ENCODE measurements at places on chromosomes 11 and 22. TPM values are rescaled to one million over a fixed set of nuclear protein-coding genes. Genes with fewer than 3 reads are reported as not detected.

- DNase-seq = no peak
These were observed 26.9 kb upstream of the CSTF3 start for GRCh38 chr11:33187998-33188722.

DNA sequence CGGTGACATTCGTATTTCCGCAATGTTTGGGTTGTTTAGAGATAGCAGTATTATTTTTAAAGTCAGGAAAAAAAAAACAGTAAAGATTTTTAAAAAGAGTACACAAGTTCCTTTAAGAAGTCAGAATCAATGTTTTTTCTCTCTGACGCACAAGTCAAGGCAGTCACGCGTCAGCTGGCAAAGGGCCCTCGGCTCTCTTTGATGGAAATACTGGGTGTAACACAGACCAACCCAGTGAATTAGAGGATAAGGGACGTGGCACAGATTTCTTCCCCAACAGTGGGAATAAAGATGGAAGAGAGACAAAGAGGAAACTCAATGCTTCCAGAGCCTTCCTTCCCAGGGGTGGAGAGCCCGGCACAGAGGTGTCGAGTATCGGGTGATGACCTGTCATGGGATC is 13.4 kb downstream of the ASCC2 start:
- no peak for DNase-seq

DNA sequence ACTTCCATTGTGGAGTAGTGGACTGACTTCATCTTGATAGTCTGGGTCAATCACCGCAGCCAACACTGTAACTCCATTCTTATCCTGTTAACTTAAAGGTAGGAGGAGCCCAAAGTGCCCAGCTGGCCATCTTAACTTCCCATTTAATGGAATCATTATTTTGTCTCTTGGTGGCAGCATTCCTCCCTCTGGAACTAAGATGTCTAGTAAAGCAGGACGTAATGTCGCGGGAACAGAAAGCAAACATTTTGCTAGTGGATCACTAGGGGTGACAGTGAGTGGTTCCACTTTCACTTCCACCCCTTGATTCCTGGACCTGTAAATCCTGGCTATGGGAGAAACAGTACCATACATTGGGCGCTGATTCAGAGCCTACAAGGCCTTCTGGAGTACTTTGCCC is 71.4 kb downstream of the GAB4 start:
- DNase-seq = no peak

DNA sequence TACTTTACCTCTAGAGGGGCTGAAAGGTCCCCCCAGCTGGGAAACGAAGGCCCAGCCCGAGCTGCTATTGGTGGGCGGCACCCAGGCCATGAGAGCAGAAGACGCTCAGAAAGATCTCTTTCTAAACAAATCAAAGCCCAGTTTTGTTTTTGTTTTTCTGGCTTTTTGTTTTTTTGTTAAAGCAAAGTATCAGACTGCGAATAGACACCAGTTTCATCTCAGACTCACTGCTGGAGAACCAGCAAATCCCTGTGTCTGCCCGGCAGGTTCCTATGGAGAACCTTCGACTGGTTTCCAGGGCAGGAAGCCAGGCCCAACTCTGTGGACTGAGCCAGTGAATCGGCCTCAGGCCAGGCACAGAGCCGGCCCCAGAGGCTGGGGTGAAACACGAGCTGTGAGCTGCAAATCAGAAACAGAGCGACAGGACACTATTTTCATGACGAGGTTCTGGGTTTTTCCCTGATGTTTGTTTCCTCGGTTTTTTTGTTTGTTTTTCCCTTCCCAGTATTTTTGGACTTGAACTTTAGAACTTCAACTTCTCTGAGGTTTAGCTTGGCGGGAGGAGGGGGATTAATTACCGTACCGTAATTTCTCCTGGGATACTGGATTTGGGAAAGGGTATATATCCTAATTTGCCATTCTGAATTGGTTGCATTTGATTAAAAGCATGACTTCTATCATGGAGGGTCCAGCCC is 16.0 kb upstream of the B4GALNT4 start:
- peak; percentile 88 for DNase-seq

DNA sequence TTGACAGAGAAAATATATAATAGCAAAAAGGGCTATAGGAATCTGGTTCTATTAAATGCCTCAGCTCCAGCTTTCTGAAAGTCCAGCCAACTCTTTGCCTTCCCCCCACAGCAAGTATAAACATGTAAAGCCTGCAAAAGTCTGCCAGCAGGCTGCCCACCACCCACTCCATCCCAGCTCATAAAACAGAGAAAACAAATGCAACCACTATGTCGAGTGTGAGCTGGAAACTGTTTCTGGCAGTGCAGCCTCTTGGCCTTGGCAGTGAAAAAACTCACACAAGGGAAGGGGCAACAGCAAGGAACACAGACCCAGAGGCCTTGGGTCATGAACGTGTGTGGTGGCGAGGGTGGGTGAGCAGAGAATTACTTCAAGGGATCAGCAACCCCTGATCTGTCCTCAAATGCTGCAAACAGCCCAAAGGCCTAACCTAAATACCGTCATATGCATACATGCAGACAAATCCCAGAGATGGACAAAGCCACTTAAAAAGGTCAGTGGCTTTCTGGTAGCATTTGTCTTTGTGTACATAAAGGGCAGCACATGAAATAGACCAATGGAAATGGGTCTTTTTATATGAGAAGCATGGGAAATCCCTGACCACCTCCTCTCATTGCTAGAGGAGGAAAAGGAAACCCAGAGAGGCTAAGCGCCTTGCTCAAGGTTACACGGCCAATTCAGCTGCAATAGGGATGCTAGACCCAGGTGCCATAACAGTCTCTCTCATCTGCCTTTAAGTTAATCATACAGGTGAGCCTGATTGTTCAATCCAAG is 74.8 kb downstream of the NAT10 start:
- DNase-seq = peak; percentile 10

- no peak for DNase-seq
These were observed 15.3 kb upstream of the ZC3H12C start for GRCh38 chr11:110077831-110078325.

GRCh38 chr11:69259096-69259495 is 34.9 kb upstream of the MYEOV start:
- DNase-seq = no peak

Gene RCE1
- total RNA-seq = 4.1 TPM

Gene IL10RA
- total RNA-seq = 5.8 TPM

Gene CREBZF
- 12.8 TPM for total RNA-seq

Data from heart left ventricle (tissue), 16 donors.